ENCODE measurements at places on chromosomes 5 and 9.

- no peak for DNase-seq
Observed at GRCh38 chr9:9790216-9790872, 822.5 kb downstream of the PTPRD start.

DNA sequence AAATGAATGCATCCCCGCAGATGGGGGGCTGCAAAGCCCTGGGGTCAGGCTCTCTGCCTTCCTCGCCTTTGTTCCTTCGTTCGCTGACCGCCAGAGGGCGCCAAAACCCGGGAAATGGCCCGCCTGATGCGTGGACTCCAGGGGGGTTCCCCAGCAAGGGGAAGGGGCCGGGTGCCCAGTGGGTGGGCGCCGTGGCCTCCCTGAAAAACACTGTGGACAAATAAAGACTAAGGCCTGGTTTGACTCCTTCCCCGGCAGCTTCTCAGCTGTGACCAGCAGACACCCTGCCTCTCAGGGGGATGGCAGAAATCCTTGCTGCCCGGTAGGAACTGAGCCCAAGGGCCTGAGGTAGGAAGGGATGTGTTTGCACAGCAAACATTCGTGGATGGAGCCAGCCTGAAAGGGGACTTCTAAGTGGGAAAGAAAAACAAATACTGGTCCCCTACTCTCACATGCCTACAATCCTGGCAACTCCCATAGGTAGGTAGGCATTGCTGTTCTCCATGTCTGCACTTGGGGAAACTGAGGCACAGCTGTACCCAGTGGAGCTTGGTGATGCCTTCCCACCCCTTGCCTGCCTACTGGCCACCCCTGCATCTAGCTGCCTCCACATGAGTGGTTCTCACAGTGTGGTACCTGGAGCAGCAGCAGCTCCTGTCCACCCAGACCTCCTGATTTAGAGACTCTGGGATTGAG is 57.7 kb downstream of the DUSP1 start:
- DNase-seq, result no peak

GRCh38 chr9:20144197-20144596 is 355.4 kb upstream of the SLC24A2 start:
- no peak for DNase-seq

GRCh38 chr9:109320331-109320741 is 523 bp downstream of the EPB41L4B start:
- no peak for DNase-seq

GRCh38 chr5:110545716-110546115 is 180.8 kb downstream of the TMEM232 start:
- DNase-seq, result no peak
